ENCODE measurements at places on chromosomes 5 and 9.

DNA sequence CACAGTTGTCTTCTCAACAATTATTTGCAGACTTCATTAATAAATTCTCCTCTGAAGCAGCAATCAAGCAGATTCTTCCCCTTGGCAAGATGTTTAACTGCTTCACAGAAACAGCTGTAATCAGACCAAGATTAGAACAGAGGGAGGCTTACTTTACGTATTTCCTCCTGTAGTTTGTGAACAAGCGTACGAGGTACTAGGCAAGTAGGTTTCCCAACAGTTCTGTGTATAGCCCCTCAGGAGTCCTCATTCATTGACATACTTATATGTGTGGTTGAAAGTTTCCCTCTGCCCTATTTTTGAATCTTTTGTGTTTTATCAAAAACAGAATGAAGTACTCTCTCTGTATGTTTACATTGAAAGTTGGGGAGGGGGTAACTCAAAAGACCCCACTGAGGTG, 128.0 kb downstream of the SPATA31D1 start:
- no peak for DNase-seq

DNA sequence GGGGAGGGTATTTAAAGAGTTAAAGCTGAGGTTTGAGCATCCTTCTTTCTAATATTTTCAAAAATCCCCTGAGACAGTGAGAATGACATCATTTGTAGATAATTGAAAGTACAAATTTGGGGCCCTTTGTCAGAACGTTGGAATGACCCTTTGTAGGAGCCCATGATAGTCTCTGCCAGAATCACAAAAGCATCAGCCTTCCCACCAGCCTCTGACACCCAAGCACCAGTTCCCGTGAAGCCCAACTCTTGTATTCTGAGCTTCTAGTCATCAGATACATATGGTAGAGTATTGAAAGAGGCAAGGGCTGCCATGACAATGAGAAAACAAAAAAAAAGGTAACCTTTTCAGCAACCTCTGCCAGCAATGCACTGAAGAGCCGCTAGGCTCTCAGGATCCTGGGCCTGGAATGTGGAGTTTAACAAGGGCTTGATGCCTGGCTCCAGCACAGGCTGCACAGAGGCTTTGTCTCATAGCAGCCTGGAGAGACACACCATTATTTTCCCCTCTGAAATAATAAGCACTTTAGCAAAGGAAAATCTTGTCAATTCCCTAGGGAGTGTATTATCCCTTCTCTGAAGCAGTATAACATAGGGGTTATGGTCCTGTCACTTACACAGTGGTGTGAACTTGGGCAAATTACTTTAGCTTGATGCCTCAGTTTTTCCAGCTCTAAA, 114.4 kb downstream of the ZNF608 start:
- no peak for DNase-seq

GRCh38 chr9:35755071-35755470, 995 bp upstream of the MSMP start:
- no peak for DNase-seq

DNA sequence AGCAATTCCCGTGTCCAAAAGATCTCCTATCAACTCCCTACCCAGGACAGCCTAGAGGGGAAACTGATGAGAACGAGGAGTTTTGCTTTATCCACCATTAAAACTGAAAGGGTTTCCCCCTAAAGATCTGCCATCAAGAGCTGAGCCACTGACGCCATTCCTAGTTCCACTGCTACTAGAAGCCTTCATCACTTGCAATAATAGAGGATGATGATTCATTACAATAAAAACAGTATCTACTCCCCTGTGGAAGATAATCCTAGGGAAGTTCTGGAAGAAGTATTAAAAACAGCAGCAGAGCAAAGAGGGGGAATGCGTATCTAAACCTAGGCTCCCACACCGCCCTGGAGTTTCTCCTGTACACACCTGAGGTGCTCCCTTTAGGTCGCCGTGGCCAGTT, 394.5 kb downstream of the BNC2 start:
- no peak for DNase-seq

DNA sequence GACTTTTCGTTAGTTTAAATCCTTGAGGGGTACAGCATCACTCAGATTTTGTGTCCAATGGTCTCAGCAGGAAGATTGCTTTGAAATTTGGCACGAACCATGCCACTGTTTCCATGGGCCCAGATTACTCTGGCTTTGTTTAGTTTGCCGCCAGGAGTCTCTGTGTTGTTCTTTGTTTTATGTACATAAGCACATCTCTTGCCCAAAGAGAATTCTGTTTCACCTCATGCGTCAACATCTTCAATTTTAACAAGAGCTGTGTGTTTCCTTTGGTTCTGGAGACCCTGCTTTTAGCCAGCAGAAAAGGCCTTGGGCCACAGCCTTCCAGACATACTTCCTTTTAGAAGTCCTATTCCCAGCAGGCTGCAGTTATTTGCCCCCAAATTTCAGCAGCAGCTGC, 62.4 kb downstream of the TNPO1 start:
- DNase-seq, result no peak

DNA sequence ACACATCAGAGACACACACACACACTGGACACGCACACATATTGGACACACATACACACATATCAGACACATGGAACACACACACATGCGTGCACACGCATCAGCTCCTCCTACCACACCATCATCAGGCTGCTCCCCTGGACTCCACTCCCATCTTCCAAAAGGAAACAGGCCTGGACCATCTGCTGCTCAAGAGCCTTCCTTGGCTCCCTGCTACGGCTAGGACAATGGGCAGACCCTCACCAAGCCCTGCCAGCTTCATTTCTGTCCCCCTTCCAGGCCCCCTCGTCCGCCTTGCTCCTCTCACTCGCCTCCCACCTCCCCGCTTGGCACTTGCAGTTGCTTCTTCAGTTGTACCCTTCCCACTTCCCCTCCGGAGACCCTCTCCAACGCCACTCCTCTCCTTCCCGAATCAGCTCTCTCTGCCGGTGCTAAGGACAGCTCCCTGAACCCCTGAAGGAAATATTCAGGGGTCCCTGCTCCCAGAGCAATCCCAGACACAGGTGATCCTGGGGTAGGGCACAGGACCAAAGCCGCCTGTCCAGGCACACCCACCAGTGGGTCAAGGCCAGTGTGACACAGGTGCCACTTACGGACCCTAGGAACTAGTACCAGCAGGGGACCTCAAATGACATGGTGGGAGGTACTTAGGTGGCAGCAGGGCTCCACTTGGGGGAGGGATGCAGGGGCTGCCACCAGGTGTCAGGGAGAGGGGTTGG, 12.1 kb upstream of the LAMC3 start:
- DNase-seq, result no peak

GRCh38 chr5:173452119-173452905, 124.1 kb upstream of the STC2 start:
- no peak for DNase-seq

All from caudate nucleus (tissue), 63 donors.